ENCODE measurements at places on chromosomes 7 and 10.

- no peak for DNase-seq
Observed at GRCh38 chr7:114819616-114820362, 102.1 kb upstream of the MDFIC start.

DNA sequence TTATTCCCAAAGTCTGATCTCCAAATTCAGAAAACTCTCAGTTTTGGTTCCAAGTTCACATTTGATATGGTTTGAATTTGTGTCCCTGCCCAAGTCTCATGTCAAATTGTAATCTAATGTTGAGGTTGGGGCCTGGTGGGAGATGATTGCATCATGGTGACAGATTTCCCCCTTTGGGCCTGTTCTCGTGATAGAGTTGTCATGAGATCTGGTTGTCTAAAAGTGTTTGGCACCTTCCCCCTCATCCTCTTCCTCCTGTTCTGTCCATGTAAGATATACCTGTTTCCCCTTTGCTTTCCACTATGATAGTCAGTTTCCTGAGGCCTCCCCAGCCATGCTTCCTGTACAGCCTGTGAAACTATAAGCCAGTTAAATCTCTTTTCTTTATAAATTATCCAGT is 138.6 kb downstream of the ARL4A start:
- DNase-seq: no peak

DNA sequence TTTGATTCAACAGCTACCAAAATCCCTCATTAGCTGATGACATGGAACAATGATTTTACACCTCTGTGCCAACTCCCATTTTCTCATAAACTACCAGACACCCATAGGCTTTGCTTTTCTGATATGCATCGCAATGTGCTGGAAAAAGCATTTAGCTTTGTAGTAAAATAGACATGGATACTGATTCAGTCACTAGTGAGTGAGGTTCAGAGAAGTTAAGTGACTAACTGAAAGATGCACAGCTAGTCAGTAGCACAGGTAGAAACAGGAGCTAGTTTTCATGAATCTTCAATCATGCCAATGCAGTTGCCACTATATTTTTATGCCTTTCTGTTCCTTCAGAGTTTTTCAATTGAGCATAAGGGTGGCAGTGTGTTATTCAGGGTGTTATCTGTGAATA is 38.7 kb downstream of the PRKG1 start:
- no peak for DNase-seq

DNA sequence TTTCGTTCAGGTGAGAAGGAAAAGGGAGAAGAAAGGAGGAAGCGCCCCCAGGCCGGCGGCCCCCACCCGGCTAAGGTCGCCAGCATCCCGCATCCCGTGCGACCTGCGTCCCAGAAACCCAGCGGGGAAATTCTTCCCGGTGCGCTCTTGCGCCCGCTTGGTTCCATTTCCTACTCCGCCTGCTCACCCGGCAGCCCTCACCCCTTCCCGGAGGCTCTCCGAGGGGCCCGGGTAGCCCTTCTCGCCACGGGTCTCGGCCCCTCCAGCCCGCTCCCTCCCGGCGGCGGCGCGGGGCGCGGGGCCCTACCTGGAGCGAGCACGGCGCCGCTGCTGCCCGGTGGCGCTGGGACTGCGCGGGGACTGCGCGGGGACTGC is at the start of gene PRKCQ:
Gene PRKCQ, minus strand, starts transcription at position 373 of the 375 bp plus-strand sequence. CDS start 65,141 bp downstream, outside the sequence.
- DNase-seq: no peak

DNA sequence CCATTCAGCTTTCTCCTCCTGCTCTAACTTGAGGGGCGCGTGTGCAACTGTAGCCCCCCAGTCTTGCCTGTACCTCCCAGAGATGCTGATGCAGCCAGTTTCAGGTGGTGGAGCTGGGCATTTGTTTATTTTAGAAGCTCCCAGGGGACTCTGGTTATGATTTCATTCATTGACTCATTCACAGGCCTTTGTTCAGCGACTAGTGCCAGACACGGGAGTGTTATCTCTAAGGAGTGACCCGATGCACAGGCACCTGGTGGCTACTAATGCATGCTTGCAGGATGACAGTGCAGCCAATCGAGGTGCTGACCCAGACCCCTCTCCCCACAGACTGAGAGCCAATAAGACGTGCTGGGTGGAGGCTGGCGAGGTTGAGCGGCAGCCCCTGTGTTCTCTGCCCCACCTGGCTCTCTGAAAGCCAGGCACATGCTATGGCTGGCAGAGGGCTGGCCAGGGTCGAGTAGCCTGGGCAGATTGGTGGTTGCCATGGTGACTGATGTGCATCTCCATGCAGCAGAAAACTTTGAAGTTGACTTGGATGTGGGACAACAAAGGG is 19.7 kb upstream of the SLC18A2 start:
- no peak for DNase-seq

DNA sequence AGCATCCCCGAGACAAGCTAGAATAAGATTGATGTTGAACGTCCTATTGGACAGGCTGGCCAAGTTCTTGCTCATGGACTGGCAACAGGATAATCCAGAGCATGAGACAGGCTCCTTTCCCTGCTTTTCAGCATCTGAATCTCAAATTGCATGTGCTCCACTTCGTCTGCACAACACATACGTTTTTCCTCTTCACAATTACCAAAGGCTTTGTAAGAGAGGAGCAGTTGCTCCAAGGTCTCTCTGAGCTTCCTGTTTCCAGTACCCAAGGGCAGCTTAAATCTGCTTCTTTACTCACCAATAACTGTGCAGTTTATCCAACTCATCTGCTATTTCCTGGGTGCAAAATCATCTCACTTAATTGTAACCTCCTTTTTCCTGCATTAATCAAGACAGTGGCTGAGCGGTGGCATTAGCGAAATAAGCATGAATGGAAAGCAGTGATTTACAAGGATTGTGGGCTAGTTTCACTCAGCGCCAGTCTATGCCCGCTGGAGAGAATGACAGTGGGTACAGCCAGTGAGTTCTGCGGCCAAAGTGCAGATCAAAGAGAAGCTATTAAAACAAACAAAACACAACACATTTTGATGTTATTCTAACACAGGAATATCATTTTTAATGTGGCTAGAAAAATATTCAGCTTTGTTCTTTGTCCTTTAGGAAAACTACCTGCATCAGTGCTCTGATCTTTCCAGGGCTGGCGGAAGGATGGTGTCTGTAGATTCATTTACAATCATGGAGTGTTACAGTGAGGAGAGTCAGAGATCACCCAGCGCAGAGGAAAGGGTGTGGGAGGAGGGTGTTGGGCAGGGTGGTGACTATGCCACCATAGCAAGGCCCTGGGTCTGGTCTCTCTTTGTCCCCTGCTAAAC is 79.8 kb downstream of the CHN2 start:
- DNase-seq: peak; percentile 49

DNA sequence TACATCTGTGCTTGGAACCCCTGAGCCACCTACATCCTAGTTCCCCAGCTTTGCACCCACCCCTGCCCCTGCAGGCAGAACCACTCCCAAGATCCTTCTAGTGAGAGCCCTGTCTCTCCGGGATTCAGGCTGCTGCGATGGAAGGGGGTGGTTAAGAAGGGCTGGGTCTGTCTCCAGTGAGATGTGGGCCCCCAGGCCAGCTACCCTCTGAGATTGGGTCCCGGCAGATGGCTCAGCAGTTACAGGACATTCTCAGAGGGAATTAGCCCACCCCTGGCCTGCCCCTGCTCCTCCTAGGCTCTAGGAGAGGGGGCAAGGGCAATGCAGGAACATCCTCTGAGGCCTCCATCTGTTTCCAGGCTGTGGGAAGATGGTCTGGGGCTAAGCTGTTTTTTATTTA is 27.7 kb downstream of the SLC29A3 start:
- DNase-seq: no peak

GRCh38 chr7:69243016-69243415 is 355.3 kb upstream of the AUTS2 start:
- no peak for DNase-seq

- DNase-seq: peak; percentile 82
Observed at GRCh38 chr10:91681361-91682276, 48.7 kb upstream of the PPP1R3C start.

GRCh38 chr10:21314906-21315644 is 210.4 kb downstream of the SKIDA1 start:
- no peak for DNase-seq

DNA sequence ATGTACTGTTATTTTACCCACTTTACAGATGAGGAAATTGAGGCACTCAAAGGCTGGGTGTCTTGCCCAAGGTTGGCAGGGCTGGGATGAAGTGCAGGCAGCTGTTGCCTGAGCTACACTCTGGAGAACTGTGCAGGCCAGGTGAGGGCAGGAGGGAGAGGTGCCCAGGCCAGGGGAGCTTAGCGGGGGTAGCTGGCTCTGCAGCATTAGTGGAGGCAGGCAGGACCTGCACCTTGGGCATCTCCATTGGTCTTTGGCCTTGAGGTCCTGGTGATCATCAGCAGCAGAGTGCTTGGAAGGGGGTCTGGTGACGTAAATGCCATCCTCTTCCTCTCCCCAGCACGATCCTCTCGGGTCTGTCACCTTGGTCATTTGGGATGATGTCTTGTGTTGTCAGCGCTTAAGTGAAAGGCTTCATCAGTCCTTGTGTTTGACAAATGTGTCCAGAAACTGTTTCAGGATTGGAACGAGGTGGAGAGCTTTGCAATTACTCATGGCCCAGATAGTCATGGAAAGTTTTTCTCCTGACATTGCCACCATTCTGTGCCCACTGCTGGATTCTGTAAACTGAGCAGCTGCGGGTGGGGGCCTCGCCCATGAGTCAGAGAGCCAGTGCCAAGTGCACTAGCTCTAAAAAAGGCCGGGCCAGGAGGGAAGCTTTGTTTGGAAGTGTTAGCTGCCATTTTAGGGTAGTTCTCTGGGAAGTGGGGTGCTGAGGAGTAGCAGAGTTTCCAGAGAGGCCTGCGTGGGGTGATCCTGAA is 47.6 kb downstream of the TSPAN15 start:
- DNase-seq: no peak

GRCh38 chr10:130121486-130122079 is 11.0 kb upstream of the C10orf143 start:
- DNase-seq: no peak

DNA sequence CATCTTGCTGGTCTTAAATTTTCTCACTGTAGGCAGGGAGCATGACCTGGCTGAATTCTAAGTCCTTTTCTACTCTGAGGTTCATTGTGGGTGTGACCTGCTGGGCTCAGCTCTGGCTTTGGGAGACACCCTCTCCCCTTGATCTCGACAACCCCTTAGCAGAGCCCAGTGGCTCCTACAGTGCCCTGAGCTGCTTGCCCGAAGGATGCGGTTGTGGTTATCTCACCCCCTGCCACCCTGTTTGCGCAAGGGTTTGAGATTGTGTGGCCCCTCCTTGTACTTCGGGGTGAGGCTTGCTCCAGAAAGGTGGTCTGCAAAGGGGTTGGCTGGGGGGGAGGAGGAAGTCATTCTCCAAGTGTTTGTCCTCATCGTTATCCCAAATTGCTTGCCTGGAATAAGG is 55.3 kb downstream of the TCF7L2 start:
- DNase-seq: no peak

GRCh38 chr10:102397222-102398171 is 2.0 kb downstream of the NFKB2 start:
- DNase-seq: no peak

- no peak for DNase-seq
Observed at GRCh38 chr10:61286686-61287085, 166.5 kb downstream of the TMEM26 start.

GRCh38 chr10:114026189-114027040 is 17.3 kb upstream of the ADRB1 start:
- no peak for DNase-seq

- no peak for DNase-seq
Observed at GRCh38 chr7:22653951-22654350, 73.0 kb upstream of the IL6 start.

GRCh38 chr7:78444267-78444666 is 645.7 kb downstream of the PHTF2 start:
- no peak for DNase-seq

DNA sequence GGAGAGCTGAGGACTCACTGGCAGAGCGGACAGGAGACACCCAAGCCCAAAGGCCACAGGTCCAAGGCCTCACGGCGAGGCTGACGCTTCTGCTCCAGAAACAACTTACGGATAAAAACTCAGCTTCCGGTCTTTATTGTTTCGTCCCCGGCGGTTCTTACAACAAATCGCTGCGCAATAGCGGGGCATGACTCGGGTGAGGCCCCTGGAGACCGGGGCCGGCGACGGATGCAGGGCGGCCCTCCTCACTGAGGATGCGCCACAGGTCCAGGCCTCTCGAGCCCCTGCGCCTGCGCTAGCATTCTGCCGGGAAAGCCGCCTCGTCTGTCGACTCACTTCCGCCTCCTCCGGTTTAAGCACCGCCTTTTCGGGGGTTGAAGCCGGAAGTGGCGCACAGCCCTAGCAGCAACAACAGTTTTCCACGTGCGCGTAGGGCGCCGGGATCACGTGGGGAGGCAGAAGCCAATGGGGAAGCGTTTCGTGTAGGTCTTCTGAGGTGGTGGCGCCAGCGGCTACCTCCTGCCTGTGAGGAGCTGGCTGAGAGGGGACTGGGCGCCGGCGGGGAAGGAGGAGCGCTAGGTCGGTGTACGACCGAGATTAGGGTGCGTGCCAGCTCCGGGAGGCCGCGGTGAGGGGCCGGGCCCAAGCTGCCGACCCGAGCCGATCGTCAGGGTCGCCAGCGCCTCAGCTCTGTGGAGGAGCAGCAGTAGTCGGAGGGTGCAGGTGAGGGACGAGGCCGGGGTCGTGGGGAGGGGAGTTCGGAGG is at the start of the genes DNAJB9 and THAP5:
Gene DNAJB9, plus strand, starts transcription at position 494 of the 765 bp plus-strand sequence. CDS start 1,853 bp downstream, outside the sequence.
Gene THAP5, minus strand, starts transcription at position 326 of the 765 bp plus-strand sequence. Its CDS starts 137 bp downstream, at position 189.
- DNase-seq: peak; percentile 100

GRCh38 chr7:143360788-143361551 is 1.5 kb downstream of the FAM131B start:
- DNase-seq: no peak

DNA sequence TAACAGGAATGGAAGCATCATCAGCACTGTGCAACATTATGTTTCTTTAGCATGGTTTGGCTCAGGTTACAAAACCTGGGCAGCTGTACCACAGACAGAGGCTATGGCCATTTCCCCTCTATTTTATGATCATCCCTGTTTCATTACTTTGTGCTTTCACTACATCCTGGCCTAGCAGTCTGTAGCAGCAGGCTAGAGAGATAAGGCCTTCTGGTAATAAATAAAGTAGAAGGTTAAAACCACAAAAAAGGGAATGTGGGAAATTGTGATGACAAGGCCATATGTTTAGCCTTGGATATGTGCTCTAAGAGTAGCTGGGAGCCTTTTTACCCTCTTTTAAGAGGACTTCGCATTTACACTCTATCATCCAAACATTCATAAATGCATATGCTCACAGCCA is 266.2 kb upstream of the PHF14 start:
- DNase-seq: no peak

DNA sequence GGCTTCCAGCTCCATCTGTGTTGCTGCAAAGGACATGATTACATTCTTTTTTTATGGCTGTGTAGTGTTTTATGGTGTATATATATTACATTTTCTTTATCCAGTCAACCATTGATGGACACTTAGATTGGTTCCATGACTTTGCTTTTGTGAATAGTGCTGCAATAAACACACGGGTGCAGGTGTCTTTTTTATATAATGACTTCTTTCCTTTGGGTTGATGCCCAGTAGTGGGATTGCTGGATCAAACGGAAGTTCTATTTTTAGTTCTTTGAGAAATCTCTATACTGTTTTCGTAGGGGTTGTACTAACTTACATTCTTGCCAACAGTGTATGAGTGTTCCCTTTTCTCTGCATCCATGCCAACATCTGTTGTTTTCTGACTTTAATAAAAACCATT is 189.7 kb downstream of the ACTR3B start:
- DNase-seq: no peak
